ENCODE measurements at places on chromosomes 13 and 19. TPM values are rescaled to one million over a fixed set of nuclear protein-coding genes. Genes with fewer than 3 reads are reported as not detected.

ATXN8OS gene
- total RNA-seq: not detected

ZNF577 gene
- total RNA-seq: 5.3 TPM

STAP2 gene
- 29.8 TPM for total RNA-seq

POSTN gene
- total RNA-seq: not detected

NEK5 gene
- total RNA-seq: not detected
